ENCODE measurements at places on chromosomes 13 and 19.
A peak's percentile ranks its signal among the peaks of the same experiment; 100 is the strongest.

DNA sequence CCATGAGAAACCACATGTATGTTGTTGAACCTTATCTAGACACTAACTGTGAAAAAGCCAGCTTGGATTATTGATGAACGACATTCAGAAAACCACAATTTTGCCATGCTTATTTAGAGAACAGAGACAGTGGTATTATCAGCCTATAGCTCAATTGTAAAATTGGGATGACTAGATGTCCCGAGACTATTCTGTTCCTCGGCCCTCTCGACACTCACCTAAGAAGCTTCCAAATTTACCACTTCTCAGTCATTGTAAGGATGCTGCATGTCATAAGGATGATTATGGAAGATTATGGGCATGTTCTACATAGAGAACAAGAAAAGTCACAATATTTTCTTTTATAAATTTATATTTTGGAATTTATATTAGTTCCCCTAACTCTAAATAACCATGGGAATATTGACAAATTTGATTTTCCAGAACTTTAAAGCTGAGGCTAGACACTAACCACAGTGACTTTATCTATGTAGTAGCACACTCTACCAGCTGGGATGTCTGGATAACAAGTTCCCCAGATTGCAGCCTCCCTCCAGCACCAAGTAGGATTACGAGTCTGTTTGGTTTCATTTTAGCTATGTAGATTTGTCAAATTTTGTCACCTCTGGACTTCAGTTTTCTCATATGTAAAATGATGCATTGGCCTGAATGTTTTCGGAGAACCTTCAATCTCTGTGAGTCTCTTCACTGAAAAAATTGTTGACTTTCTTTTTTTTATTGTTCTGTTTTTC, 513.6 kb downstream of the IRS2 start:
- no peak for DNase-seq

- DNase-seq: no peak
These were observed 499.8 kb downstream of the LIG4 start for GRCh38 chr13:107715496-107715895.

- DNase-seq: no peak
These were observed 234.5 kb downstream of the DLEU7 start for GRCh38 chr13:50609011-50609410.

DNA sequence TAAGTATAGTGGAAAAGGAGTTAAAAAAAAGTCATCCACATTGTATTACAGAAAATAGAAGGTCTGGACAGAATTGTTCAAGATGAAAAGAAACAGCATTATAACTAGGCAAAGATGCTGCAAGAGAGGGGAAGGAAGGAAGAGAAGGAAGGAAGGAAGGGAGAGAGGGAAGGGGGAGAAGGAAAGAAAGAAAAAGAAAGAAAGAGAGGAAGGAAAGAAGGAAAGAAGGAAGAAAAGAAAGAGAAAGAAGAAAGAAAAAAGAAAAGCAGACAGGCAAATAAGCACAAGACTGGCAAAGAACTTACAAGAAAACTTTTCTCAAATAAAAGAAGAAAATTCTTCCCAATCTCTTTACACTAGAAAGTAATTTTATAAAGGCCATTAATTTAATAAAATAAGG, 15.1 kb upstream of the FLT1 start:
- DNase-seq: no peak

GRCh38 chr19:38290631-38291147, 13.4 kb upstream of the C19orf33 start:
- no peak for DNase-seq

DNA sequence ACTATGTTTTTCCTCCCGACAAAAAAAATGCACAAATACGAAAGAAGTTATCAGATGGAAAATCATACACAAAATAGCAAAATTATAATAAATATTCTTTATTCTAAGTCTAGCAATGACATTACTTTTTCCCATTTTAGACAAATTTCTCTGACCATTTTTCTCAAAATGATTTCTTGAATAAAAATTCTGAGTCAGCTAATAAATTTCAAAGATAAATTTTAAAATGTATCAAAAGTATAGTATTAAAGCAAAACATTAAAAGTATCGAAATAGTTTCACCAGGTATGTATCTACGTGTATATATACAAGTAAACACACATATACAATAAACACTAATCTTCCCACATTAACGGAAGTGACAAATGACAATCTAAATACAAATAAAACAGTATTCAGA, 8.9 kb downstream of the ZC3H13 start:
- DNase-seq: no peak

DNA sequence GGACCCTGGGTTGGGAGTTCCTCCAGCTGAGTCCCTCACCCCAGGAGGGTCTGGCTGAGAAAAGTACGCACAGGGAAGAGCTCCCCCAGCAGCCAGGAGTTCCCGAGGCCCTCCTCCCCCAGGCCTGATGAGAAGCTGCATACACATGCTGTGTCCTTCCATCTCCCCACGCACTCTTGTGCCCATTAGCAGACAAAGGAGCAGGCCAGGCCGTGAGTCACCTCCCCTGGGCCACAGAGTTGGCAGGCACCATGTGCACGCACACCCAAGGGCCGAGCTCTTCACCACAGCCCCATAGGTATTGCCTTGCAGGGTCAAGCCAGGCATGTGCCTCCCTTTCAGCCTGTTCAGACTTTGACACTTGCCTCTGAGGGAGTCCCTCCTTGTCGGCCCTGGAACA, 17.5 kb downstream of the MAU2 start:
- no peak for DNase-seq

DNA sequence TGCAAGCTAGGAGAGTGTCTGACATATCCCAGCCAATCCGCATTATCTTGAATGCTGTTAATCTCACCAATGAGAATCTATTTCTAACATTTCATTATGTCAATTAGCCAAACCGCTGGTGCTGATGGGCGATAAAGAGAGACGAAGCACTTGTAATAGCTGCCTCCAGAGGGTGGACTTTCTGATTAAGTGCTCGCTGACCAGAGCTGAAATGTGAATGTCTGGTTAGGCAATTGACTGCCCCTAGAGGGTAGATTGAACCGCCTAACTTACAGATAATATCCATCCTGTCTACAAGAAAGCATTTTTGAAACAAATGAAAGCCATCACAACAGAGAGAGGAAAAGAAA, 552 bp upstream of the GRWD1 start:
- DNase-seq: peak; percentile 57

DNA sequence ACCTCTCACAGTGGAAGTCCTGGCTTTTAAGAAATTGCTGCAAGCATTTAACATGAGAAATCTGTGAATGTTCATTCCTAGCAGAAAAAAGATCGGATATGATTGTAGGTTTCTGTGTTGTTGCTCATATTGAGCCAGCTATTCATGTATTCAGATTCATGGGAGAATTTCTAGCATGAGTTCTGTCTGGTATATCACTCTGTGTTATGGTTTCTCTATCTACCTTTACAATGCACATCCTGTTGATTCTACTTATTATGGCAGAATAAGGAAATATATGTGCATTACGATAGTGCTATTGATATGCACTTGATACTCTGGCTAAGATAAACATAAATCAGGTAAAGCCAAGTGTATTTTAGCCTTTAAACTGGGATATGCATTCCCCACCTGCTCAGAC, 138.2 kb downstream of the KCNRG start:
- DNase-seq: no peak

DNA sequence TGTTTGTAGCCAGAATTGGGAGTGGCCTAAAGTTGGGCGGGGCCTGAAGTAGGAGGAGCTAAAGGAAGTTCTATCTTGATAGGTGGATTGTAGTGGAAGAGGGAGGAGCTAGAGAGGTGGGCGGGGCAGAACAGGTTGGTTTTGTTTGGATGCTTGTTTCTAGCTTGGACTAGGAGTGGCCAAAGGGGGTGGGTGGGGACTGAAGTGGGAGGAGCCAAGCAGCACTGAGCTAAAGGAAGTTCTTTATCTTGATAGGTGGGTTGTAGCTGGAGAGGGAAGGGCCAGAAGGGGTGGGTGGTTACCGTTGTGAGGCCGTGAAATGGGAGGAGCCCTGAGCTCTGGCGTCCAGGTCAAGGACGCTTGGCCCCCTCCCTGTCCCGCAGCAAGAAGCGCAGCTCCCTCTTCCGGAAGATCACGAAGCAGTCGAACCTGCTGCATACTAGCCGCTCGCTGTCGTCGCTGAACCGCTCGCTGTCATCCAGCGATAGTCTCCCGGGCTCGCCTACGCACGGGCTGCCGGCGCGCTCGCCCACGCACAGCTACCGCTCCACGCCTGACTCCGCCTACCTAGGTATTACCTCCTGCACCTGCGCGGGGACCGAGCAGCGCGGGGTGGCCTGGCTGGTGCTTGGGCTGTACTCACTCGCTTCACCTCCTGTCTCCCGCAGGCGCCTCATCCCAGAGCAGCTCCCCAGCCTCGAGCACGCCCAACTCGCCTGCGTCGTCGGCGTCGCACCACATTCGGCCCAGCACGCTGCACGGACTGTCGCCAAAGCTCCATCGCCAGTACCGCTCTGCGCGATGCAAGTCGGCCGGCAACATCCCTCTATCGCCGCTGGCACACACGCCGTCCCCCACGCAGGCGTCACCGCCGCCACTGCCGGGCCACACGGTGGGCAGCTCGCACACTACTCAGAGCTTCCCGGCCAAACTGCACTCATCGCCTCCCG, 8.0 kb downstream of the DNASE2 start:
- no peak for DNase-seq

GRCh38 chr13:36820222-36820621, 1.2 kb downstream of the RFXAP start:
- DNase-seq: no peak

DNA sequence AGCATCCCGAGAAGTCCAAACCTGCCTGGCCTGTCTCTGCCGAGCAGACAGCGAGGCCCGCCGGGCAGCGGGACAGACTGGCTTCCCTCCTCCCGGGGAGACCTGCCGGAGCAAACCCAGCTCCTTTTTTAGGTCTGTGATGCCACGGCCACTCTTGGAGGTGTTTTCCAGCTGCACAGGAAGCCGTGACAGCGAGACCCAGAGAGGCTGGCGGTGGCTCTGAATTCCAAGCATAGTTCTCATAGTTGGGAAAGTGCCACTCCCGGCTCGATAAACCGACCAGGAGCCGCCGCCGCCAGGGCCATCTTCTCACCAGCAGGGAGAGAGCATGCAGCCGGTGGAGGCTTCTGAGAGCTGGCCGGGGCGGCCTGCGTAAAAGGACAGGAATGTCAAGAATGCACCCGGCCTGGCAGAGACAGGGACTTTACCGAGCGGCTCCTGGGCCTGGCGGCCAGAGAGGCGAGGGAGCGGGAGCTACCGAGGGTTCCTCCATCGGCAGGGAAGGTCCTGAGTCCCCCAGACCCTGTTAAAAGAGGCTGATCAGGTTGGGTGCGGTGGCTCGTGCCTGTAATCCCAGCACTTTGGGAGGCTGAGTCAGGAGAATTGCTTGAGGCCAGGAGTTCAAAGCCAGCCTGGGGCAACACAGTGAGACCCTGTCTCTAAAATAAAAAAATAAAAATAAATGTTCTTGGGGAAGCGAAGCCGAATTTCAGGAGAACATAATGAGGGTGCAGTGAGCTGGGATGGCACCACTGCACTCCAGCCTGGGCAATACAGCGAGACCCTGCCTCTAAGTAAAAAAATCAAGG, 64.9 kb downstream of the GADD45B start:
- DNase-seq: no peak

GRCh38 chr19:12672744-12673143, 6.1 kb downstream of the WDR83 start:
- no peak for DNase-seq

DNA sequence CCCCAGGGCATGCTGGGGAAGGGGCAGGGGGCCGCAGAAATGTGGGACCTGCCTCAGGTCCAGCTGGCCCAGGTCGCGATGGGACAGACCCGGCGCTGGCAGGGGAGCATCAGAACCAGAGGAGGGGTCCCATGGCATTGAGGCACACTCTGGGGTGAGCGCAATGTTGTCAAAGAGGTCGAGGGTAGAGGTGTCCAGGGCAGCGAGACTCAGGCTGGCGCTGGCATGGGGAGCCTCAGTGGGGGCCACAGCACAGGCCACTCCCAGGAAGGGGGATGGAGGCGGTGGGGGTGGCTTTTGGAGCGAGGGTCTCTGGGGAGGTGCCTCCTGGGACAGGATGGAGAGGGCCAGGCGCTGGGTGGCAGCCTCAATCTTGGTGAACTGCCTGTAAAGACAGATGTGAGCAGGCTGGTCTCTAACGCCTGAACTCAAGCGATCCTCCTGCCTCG, 944 bp downstream of the C19orf85 start:
- no peak for DNase-seq

DNA sequence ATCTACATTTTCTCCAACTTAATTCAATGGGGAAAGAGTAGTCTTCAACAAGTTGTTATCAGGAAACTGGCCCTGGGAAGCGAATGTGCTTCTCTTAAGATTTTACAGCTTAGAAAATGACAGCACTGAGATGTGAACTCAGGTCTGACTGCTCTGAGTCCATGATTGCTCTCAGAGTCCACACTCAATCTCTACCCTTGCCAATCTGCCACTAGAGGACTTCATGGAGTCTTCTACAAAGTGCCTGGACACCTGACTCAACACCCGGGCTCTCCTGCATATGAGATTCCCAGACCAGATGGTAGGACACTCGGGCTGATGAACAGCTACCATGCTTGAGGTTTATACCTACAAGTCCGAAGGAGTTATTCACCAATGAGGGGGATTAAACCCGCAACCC, 74.8 kb downstream of the ABCC4 start:
- DNase-seq: no peak

GRCh38 chr19:41638641-41639081, 11.8 kb upstream of the CEACAM4 start:
- DNase-seq: no peak

GRCh38 chr19:22616659-22617058, 17.5 kb upstream of the ZNF492 start:
- DNase-seq: no peak

GRCh38 chr13:51801631-51802099, 2.3 kb downstream of the DHRS12 start:
- peak; percentile 72 for DNase-seq

GRCh38 chr19:7862413-7862951, 11.7 kb downstream of the PRR36 start:
- no peak for DNase-seq

- DNase-seq: no peak
These were observed 31.4 kb downstream of the FLT1 start for GRCh38 chr13:28463481-28463880.

DNA sequence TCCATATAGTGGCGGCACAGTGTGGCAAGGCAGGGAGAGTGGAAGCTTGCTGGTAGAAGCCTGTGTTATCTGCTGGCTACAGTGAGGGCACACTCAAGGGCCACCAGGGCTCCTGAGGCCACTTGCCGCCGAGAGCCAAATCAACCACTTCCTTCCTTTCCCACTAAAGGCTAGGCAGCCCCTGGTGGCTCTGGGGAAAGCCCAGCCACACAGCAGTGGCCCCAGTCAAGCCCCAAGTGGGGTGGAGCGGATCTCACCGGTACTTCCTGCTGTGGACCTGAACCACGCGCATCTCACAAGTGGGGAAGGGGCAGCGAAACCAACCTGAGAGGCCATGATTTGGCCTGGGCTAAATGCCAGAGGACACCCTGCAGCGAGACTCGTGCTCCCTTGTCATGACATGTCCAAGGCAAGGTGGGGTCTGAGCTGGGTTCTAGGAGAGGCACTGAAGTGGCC, 21.9 kb upstream of the SLC35E1 start:
- DNase-seq: no peak

DNA sequence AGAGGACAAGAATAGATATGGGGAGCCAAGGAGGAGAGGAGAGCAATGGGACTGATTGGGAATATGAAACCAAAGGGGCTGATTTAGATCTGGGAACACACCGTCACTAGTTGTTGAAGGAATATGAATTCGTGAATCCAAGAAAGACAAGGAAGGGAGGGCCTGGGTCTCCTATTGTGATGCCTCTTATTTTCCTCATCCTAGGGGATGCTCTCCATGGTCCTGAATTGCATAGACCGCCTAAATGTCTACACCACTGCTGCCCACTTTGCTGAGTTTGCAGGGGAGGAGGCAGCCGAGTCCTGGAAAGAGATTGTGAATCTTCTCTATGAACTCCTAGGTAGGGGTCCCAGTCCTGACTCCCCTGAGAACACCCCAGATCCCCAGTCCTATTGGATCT, 21.5 kb downstream of the RYR1 start:
- DNase-seq: no peak

Measured in NCI-H1092 (cell line).